ENCODE measurements at places on chromosomes 3 and 15. TPM values are rescaled to one million over a fixed set of nuclear protein-coding genes. Genes with fewer than 3 reads are reported as not detected.

Gene USP50
- polyA plus RNA-seq = not detected

Gene EID1
- polyA plus RNA-seq = 133 TPM

Gene PRR20G
- polyA plus RNA-seq = not detected

Gene TGM4
- polyA plus RNA-seq = not detected

Gene RAD51
- polyA plus RNA-seq = 8.5 TPM

Gene IMP3
- 93.2 TPM for polyA plus RNA-seq

Gene TLE3
- polyA plus RNA-seq = 14.6 TPM

Gene RNU5B-1
- not detected for polyA plus RNA-seq

Gene ZPLD1
- 0.03 TPM for polyA plus RNA-seq

Gene CDHR4
- not detected for polyA plus RNA-seq

Gene ARPP21
- polyA plus RNA-seq = 1.4 TPM

Gene CACNA1D
- 8.7 TPM for polyA plus RNA-seq

Gene MGLL
- 42.4 TPM for polyA plus RNA-seq

Gene GDPGP1
- polyA plus RNA-seq = 5.6 TPM

Gene ACKR2
- 0.22 TPM for polyA plus RNA-seq

Gene NEIL1
- polyA plus RNA-seq = 18.8 TPM

Gene KBTBD12
- polyA plus RNA-seq = 0.30 TPM

Gene ARGFX
- not detected for polyA plus RNA-seq

Gene ABHD17C
- polyA plus RNA-seq = 70.0 TPM

Gene PPP1R14D
- 23.3 TPM for polyA plus RNA-seq

Gene GOLGA8G
- not detected for polyA plus RNA-seq

Gene AMIGO3
- not detected for polyA plus RNA-seq

Gene ARPIN
- 11.9 TPM for polyA plus RNA-seq

Gene BLM
- 4.8 TPM for polyA plus RNA-seq

Gene MOBP
- polyA plus RNA-seq = not detected

Gene MUC20
- 54.6 TPM for polyA plus RNA-seq

Gene CHDH
- 7.4 TPM for polyA plus RNA-seq

Gene FES
- polyA plus RNA-seq = 17.2 TPM

Gene PFKFB4
- 44.5 TPM for polyA plus RNA-seq

Gene OIP5
- not detected for polyA plus RNA-seq

Gene GOLGA8S
- polyA plus RNA-seq = not detected

Gene METTL6
- polyA plus RNA-seq = 9.0 TPM
